ENCODE measurements at places on chromosomes 7 and 10.

- no peak for DNase-seq
Measured at GRCh38 chr7:50156706-50157105, 63.7 kb upstream of the ZPBP start.

DNA sequence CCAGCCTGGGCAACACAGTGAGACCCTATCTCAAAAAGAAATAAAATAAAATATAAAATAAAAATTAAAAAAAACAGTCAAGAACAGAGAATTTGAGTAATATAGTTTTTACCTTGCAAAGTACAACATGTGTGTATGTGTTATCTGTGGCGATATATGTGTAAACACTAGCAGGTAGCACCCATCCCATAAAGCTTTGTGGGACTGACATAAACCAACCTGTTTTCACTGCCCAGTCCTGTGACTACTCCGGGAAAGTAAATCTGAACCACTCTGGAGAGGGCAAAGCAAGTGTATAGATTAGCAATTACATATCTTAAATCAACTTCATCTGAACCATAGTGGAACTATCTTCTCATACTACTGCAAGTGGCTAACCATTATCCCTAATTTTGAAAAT lies 72.3 kb downstream of the COA1 start:
- no peak for DNase-seq

- DNase-seq, result peak; percentile 46
Measured at GRCh38 chr7:88306590-88307048, at the start of gene STEAP4. STEAP4 (minus strand) TSS chr7:88306894; CDS start chr7:88284269, 22,625 bp downstream.

GRCh38 chr10:103838862-103839518 lies 16.4 kb downstream of the SH3PXD2A start:
- peak; percentile 38 for DNase-seq

DNA sequence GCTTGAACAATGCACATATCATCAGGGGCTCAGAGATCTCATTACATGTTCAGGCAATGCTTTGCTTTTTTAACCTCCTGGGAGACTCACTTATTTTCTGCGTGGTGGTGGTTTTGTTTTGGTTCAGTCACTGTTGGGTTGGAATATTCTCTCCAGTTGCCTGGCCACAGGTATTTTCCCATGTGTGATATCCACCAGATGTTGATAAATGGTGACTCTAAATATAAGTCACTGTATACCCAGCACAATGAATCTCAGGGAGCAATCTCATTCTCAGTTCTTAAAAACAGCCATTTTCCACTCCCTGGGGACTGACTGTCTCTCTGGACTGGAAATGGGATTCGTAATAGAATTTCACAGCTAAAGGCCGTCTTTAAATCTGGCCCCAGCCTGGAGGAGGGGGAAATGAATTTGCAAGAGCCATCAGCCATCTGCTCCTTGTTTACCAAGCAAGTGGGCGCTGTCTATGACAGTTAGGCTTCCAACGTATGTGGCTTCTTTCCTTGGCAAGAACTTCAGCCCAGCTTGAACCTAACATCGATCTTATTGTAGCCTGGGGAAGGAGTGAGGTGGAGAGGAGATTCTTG lies 1106.2 kb downstream of the NRG3 start:
- peak; percentile 23 for DNase-seq

DNA sequence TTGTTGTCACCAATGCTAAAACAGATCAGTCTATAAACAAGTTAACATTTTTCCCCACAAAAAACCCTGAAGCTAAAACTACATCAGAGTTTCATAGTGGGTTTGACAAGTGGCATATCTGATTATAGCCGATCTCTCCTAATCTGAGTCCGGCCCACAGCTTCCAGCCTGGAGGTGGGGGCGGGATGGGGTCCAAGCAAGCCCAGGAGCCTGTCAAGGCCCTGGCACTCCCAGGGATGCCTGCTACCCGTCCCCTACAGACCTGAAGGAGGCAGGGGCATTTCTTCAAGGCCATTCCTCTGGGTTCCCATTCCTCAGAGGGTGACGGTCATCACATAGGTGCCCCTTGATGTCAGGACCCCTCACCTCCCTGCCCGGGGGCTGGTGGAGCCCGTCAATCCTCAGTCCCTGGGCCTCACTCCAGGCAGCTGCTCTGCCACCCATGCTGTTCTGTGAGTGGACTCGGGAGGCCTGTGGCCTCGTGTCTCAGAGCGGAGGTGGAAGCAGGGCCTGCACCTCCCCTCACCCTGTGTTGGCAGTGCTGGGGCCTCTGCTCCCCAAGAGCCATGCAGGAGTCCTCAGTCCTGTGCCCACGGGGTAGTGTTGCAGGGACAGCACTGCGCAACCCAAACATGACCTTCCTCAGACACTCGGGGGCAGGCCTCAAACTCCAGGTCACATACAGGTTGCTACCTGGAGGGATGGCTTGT lies 8.8 kb downstream of the DPYSL4 start:
- no peak for DNase-seq
